ENCODE measurements at places on chromosomes 4 and X. TPM values are rescaled to one million over a fixed set of nuclear protein-coding genes. Genes with fewer than 3 reads are reported as not detected.

CCKAR gene
- not detected for total RNA-seq

MAGEA12 gene
- not detected for total RNA-seq

MAOB gene
- 0.12 TPM for total RNA-seq

DNA sequence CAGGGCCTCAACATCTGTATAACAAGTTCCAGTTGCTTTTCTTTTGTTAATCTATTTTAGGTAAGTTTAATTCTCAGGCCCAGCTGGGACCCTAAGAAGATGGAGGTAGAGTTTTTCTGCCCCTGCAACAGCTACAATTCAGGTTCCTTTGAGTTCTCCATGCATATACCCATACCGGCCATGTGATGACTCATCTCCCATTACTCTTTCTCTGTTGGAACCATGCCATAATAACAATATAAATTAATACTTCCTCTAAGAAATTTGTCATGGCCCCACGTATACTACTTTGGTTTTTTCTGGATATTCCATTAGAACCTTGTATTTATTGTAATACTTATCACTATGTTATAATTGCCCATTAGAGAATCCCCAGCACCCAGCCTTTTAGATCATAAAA, 1.3 kb upstream of the INTU start:
- peak; percentile 58 for DNase-seq

GRCh38 chr4:2352171-2352570, 66.3 kb downstream of the ZFYVE28 start:
- DNase-seq, result no peak

- DNase-seq, result peak; percentile 74
Measured at GRCh38 chr4:122584519-122584918, 36.3 kb downstream of the IL21 start.

- DNase-seq, result peak; percentile 43
Measured at GRCh38 chr4:11720292-11720691, 291.6 kb upstream of the HS3ST1 start.

DNA sequence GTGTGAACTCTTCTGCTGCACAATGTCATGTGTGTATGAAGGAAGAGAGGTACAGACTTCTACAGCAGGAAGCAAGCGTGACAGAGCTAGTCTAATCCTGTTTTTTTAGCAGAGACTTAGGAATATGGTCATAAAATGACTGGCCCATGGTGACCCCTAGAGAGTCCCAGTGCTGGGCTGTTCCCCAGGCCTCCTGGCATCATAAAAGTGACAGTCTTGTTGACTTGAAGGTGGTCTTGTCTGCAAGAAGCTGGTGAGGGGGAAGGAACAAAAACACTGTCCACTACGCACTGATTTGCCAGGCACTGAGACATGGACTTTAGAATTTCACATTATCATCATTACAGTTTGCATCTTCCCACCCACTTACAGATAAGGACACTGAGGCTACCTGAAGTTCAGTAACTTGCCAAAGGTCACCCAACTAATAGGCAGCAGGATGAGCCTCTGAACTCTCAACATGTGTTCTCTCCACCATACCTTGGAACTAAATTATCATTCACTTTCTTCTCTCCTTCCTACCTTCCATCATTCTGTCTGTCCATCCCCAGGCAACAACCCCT, 63.0 kb downstream of the HADH start:
- no peak for DNase-seq

DNA sequence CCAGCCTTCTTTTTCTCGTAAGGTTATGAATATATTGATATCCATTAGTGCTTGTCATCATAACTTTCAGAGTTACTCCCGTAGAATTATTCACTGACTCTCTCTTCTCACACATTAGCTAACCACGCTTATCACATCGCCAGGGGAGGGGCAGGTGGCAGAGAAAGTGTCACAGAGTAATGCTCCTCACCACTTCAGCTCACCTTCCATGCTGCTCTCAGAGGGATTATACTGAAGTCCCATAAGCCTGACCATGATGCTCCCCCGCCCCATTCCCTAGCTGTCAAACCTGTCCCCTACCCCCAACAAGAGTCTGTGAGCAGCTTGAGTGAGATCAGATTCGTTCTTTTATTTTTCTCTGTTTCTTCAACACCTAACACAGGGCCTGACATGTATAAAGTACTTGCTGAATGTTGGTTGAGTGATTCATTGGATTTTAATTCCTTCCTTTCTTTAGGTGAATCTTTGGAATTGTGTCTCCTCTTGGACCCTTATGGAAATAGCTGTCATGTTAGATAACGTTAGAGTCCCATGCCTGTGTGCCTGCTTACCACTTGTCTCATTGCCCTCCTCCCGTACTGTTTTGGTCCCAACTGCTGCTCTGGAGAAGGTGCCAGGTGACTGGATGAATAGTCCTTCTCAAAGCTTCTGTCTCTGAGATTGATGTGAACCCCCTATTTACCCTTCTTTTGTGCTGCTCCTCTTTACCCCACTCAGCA, 55.1 kb downstream of the RS1 start:
- no peak for DNase-seq

DNA sequence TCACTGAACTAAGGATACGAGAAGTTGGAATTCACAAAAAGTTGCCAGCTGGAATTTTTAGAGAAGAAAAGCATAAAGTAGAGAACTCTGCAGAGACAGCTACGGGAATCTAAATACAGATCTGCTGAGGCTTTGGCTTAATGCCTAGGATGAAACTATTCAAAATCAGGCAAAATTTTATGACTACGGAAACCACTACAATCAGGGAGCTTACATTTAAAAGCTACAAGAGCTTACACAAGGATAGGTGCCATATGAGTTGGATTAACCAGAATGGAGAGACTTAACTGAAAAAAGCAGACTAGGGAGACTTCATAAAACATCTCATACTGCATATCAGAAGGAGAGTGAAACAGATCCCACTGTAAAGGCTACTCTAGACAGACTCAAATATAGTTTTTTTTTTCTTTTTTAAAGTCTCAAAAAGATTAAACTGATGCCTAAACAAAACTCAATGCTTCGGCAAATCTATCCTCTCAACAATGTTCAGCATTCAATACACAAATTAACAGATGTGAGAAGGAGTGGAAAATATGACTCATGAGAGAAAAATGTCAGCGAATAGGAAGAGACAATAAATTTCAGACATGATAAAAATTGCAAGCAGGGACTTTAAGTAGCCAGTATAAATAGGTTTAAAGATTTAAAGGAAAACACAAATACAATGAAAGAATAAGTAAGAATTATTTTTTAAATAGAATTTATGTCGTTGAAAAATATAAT, 586.1 kb downstream of the FSTL5 start:
- peak; percentile 43 for DNase-seq

DNA sequence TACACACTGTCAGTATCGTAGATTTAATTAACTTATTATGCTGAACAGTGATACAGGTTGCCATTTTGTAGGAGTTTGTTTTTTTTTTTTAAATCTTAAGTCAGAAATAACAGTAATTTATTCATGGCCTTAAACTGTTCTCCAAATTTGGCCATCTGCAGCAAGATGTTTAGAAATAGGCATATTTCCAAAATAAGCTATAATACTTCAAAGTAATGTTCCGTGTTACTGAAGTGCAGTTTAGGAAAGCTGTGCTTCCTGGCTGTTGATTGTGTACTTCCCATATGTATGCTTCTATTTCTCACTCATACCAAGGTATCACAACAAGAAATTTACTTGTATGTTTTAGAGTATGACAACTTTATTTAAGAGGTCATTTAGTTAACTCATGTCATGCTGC, 28.9 kb downstream of the CPEB2 start:
- DNase-seq, result no peak

Data from mammary epithelial cell (primary cell).